IPS DF 6.9 (cell line): ENCODE measurements at places on chromosomes 7 and 10.

DNA sequence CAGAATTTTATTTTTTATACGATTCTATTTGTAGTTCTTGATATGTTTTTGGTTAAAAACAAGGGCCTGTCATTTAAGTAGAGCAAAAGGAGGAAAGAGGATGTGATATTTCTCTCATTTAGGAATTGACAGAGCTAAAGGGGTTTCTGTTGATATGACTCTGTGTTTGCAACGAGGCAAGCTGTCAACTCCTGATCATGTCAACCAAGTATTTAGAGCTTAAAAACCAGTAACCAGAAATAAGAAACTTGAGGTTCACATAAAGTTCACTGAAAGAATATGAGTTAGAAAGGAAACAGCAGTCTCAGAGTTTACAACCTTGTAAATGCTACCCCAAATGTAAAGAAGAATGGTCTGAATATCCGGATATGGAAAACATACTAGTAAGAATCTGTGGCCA lies 434.2 kb downstream of the PARD3 start:
- no peak for DNase-seq

GRCh38 chr10:123897146-123897545 lies 5.5 kb upstream of the CPXM2 start:
- DNase-seq = no peak

- no peak for DNase-seq
Measured at GRCh38 chr10:481628-482027, 207.8 kb downstream of the DIP2C start.

GRCh38 chr10:114635101-114635500 lies 23.0 kb downstream of the ABLIM1 start:
- no peak for DNase-seq

DNA sequence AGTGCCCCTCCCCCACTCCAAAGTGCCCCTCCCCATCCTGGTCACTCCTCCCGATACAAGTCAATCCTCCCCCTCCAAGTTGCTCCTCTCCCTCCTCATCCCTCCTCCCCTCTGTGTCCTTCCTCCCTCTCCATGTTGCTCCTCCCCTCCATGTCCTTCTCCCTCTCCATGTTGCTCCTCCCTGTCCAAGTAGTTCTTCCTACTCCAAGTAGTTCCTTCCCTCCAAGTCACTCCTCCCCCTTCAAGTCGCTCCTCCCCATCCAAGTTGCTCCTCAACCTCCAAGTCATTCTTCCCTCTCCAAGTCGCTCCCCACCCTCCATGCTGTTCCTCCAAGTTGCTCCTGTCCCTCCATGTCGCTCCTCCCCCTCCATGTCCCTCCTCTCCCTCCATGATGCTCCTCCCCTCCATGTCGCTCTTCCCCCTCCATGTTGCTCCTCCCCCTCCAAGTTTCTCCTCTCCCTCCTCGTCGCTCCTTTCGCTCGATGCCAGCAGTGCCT lies 8.6 kb upstream of the WBP1L start:
- no peak for DNase-seq

- no peak for DNase-seq
Measured at GRCh38 chr10:131786756-131787605, 113.8 kb upstream of the PPP2R2D start.
